ENCODE measurements at places on chromosomes 7 and 10.

- DNase-seq = no peak
These were observed 295.6 kb downstream of the PTPRN2 start for GRCh38 chr7:158291998-158292397.

DNA sequence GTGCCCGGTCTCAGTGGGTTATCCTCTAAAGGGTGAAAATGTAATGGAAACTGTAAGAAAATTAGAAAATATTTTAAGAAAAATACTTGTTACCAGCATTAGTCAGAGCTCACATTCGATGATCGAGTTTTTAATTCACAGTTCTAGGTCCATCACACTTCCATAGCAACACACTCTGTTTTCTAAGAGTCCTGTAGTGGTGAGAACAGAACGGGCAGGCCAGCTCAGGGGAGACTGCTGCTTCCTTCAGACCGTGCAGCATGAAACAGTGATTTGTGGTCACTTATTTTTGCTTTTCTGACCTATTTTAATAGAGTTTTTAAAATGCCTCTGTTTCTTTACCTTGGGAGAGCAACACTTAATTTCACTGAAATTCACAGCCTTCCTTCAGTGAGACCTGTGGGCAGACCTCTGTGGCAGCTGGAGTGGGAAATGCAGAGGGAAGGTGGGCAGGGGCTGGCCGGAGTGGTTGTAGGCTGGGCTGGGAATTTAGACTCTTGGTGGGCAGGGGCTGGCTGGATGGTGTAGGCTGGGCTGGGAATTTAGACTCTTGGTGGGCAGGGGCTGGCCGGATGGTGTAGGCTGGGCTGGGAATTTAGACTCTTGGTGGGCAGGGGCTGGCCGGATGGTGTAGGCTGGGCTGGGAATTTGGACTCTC, 1.5 kb downstream of the SUN1 start:
- DNase-seq = no peak

DNA sequence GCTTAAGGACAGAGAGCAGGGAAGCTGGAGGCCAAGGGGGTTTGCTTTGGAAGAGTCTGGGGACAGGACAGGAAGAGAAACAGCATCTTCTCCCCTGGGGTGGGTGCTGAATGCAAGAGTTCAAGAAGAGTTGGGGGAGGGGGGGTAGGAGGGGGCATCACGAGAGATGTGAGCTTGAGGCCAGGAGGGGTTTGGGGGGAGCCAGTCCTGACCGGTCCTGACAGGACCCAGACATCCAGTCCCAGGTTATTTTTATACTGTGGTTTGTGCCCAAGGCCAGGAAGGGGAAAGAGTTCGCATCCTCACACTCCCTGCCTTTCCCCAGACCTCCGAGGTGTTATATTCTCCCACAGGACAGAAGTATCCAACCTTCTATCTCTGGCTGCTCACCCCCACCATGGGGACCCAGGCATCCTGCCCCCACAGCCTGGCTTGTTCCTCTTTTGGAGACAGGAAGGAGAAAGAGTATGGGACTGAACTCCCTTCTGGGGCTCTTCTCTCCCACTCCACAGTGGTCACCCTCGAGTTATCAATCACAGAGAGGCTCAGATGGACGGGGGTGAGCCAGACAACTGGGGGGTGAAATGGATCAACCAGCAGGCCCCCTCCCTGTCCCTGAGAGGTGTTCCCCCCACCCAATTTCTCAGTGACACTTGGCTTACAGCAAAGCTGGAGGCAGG, 2.8 kb downstream of the TSC22D4 start:
- DNase-seq = no peak

- no peak for DNase-seq
These were observed 278.5 kb downstream of the TCF7L2 start for GRCh38 chr10:113228530-113228929.

GRCh38 chr10:110549211-110549610, 18.3 kb upstream of the SMC3 start:
- no peak for DNase-seq

GRCh38 chr7:154212861-154213260, 160.7 kb downstream of the DPP6 start:
- DNase-seq = no peak

DNA sequence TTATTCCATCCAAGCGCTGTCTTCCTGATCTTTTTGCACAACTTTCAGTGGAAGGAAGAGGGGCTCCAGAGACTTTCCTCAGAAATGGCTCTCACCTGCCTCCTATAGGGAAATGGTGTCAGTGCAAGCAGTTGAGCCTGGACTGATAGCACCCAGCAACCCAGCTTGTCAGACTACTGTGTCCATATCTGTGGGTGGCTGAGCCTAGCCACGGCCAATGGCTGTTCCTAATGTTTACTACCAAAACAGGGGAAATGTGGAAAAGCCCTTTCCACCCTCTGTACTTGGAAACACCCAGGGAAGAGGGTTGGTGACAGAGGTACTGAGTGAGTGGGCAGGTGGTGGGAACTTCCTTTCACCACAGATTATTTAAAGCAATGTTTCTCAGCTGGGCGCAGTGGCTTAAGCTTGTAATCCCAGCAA, 4.3 kb upstream of the YKT6 start:
- peak; percentile 18 for DNase-seq

DNA sequence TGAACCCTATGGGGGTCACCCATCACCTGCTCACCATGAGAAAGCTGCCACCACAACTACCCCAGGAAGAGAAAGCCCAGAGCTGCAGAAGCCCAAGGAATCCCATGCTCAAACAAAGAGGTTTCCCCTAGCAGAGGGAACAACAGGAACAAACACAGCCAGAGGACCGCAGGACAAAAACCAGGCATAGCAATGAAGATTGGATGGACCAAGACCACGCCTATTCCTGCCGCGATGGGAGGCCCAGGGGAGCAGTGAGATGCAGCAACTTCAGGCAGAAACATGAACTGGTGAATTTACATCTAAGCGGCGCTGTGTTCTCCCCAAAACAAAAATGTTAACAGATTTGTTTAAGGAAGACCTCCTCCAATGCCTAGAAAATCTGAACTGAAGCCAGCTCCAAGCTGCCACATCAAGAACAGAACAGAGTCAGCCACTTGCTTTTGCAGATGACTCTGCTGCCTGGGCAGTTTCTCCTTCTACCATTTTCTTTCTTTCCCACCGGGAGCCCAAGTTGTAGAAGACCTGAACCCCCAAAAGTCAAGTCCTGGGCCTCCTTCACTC, 134.2 kb upstream of the NEBL start:
- no peak for DNase-seq

DNA sequence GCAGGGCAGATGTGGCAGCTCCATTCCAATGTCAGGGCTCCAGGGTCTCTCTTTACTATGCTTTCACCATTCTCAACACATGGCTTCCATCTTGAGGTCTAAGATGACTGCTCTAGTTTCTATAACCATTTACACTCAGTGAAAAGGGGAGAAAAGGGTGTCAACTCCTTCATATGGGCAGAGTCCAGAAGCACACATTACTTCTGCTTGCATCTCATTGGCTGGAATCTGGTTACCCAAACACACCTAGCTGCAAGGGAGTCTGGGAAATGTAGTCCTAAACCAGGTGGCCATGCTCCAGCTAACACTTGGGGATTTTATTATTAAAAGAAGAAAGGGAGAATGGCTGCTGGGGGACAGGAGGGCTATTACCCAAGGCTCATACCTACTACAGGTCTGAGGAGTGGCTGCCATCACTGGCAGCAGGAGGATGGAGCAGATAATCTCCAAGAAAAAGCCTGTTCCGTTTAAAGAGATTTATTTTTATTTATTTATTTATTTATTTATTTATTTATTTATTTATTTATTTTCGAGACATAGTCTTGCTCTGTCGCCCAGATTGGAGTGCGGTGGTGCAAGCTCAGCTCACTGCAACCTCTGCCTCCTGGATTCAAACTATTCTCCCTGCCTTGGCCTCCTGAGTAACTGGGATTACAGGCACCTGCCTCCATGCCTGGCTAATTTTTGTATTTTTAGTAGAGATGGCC, 29.1 kb upstream of the LBX1 start:
- DNase-seq = no peak

GRCh38 chr10:55233505-55233904, 432.5 kb upstream of the PCDH15 start:
- no peak for DNase-seq

DNA sequence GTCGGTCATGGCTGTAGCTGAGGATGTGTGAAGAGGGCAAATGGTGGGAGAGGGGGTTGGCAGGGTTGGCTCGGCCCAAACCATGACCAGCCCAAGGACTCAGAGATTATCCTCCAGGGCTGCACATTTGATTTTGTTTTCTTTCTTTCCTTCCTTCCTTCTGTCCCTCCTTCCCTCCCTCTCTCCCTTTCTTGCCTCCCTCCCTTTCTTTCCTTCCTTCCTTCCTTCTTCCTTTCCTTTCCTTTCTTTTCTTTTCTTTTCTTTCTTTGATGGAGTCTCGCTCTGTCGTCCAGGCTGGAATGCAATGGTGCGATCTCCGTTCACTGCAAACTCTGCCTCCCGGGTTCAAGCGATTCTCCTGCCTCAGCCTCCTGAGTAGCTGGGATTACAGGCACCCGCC, 3.8 kb downstream of the SSC4D start:
- DNase-seq = no peak

DNA sequence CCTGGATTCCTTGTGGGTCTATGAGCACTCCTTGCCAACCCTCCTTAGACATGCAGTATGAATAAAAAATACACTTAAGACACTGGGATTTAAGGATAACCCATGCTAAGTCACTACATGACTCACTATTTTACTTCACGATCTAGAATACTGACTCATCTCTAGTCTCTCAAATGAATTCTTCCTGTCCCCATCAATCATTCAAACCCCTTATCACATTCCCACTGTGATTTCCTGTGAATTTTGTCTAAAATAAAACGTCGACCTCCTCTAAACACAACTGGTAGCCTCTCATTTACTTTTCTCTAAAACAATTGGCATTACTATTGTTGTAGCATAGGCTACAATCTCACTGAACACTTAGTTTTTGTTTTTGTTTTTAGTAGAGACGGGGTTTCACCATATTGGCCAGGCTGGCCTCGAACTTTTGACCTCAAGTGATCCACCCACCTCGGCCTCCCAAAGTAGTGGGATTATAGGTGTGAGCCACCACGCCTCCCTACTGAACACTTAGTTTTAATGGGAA, 3.9 kb upstream of the IQUB start:
- no peak for DNase-seq

GRCh38 chr10:4982764-4983226, 19.6 kb downstream of the AKR1C1 start:
- DNase-seq = no peak

GRCh38 chr7:90425376-90425775, 22.1 kb downstream of the CLDN12 start:
- no peak for DNase-seq

DNA sequence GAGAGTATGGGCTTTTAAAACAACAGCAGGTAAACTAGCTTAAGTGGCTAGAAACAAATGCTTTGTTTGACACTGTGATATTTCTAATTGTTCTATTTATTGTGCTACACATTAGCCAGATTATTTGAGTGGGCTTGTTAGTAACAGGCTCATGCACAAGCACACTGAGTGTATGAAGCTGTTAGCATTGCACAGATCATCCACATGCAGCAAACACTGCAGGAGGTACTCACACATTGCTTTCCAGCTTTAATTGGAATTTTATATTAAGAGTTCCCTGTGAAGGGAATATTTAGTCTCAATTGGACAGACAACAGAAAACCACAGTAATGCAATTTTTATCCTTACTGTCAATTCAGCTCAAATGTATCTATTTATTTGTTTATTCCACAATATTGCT, 92.9 kb upstream of the ZNF804B start:
- DNase-seq = no peak

DNA sequence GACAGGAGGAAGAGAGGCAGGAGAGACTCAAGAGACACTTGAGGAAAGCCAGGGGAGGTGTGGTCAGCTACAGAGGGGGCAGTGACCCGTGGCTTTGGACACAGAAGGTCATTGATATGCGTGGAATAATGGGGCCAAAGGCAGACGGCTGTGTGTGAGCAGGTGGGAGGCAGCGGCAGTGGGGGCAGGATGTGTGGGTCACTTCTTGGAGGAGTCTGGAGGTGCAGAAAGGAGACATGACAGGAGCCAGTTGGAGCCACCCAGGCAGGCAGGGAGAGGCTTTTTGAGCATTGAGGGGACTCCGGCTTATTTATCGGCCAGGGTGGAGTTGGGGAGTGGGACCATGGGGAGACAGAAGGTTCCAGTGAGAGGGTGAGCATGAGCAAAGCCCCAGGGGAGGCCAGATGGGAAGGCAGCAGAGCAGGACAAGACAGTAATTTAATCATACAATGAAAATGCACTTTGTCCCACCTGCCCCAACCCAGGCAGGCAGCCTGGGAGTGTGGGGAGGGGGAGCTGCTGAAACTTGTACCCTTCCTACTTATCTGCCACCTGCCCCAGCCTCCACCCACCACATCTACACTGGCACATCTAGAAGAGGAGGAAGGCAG, 5.0 kb downstream of the LDB3 start:
- DNase-seq = no peak

GRCh38 chr7:145082366-145083161, 246.7 kb upstream of the TPK1 start:
- DNase-seq = peak; percentile 94

GRCh38 chr7:123635551-123636359, 19.9 kb upstream of the LMOD2 start:
- peak; percentile 37 for DNase-seq

- DNase-seq = no peak
These were observed 3.2 kb upstream of the ATOH7 start for GRCh38 chr10:68235111-68235510.

- DNase-seq = peak; percentile 67
These were observed 103.3 kb downstream of the GRB10 start for GRCh38 chr7:50679218-50680007.

DNA sequence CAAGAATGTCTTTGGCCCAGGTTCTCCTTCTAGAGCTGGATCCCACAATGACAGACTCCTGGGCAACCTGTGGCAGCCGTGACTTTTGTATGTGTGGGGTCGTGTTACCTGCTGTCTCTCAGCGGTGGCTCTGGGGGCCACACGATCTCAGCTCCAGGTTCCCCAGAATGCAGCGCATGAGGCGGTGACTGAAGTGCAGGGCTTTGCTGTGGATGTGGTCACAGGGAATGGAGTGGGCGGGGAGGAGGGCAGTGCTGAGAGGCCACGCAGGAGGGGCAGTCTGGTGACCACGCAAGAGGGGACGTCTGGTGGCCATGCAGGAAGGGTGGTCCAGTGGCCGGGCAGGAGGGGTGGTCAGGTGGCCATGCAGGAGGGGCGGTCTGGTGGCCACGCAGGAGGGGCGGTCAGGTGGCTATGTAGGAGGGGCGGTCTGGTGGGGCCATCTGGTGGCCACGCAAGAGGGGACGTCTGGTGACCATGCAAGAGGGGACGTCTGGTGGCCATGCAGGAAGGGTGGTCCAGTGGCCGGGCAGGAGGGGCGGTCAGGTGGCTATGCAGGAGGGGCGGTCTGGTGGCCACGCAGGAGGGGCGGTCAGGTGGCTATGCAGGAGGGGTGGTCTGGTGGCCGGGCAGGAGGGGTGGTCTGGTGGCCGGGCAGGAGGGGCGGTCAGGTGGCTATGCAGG, 112.7 kb downstream of the ACTR3B start:
- DNase-seq = no peak

- peak; percentile 22 for DNase-seq
These were observed 82.7 kb downstream of the FAM204A start for GRCh38 chr10:118259288-118259906.

DNA sequence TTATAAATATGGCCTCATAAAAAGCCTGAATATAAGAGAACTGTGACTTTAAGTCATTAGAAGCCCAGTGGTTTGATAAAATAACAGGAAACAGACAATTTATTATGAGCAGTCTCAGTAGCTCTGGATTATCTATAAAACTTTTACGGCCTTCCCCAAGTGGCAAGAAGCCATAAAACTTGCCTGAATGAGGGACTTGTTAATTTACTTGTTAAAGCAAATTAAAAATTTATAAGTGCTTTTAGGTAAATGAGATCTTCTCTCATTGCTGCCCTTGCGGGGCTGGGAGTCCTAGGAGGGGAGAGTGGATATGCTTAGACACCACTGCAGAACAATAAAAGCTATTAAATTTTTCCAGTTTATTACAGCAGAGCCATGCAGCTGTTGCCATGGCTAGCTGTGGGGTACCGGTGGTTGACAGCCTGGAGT, 499.9 kb downstream of the AUTS2 start:
- peak; percentile 91 for DNase-seq
